ENCODE measurements at places on chromosomes 12 and 14.

DNA sequence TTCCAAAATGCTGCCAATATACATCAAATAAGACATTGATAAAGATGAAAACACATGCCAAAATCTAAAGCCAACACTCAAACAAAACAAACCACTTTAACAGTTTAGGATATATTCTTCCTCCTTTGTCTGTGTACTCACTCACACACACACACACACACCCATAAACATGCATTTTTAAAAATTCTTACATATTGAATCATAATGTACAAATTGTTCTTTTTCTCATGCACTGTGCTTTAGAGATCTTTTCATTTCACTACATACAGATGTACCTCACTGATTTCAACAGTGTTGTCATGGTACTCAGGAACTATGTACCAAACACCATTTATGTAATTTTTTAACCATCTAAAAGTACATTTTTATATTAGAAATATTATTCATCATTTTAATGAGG is 9.5 kb upstream of the RERG start:
- DNase-seq, result no peak

DNA sequence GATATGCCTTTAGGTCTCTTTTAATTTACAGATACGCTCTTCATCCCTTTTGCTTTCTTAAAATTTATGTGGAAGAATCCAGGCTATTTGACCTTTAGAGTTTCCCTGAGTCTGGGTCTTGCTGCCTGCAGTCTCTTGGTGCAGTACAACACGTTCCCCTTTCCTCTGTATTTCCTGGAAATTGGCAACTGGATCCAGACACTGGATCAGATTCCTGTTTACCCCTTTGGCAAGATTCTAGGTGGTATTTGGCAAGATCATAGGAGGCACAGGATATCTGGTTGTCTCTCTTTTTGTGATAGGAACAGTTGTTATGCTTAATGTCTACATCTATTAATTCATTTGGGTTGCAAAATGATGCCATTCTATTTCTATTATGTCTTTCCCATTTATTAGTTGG is 187.8 kb upstream of the ARHGAP5 start:
- no peak for DNase-seq

GRCh38 chr14:35747379-35747778 is 61.7 kb downstream of the RALGAPA1 start:
- DNase-seq, result no peak

GRCh38 chr12:34595749-34596733 is 573.7 kb downstream of the ALG10 start:
- no peak for DNase-seq

DNA sequence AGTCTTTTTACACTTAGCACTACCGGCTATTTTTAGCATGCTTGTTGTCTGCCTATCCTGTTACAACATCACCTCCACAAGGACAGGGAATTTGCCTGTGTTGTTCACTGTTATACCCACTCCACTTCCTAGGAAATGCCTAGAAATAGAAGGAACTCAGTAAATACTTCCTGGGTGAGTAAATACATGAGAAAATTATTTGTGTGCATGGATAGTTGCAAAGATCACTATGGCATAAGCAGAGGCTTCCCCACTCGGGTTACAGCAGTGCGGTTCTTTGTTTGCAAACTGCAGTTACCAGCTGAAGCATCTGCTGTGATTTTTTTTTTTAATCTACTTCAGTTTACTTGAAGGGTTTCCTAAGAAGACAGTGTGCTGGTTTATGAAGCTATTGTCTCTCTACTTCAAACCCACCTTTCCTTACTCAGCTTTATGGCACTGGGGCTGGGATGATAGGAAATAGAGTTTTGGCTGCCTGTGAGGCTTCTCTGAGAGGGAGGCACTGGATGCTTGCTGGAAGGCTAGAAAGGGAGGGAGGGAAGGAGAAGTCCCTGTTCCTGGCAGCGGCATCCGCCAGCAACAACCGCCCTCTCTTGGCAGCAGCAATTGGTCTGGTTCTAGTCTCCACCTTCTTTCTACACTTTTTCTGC is 29.0 kb downstream of the PDE6H start:
- DNase-seq, result no peak

GRCh38 chr12:67811437-67812361 is 163.2 kb downstream of the DYRK2 start:
- no peak for DNase-seq

DNA sequence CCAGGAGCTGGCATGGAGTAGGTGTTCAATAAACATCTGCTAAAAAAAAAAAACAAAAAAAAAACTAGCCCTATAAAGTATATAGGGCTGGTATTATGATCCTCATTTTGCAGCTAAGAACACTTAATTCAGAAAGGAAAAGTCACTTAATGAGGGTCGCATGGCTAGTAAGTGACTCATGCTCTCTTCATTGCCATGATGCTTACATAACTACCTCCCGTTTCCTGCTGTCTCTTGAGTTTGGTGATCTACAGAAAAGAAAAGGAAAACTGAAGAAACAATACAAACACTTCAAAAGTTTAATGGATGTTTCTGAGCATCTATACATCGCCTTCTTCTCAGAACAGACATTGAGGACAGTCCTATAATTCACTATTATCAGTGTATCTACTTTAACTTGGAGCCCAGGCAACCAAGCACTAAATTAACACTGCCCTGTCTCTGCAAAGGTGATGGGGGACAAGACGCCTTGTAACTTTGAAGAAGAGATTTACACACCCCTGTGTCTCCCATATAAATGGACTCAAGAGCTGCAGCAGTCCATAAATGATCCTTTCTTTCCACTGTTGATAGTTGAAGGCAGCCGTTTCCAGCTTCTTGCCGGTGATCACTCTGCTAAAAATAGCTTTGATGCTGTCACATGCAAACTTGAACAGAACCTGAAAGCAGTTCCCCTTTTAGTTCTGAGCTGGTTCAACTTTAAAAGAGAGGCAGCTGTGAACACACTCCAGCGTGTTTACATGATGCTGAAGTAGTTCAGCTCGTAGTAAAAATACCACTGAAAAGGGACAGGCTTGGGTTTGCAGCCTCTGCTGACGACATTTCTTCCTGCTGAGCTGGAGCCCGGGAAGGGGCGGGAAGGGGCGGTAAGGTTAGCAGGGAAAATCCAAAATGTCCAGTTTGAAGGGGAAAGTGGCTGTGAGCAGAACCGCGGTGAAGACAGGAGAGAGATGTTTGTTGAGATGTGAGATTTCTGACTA is 113.3 kb downstream of the FOXN3 start:
- DNase-seq, result no peak

Data from stimulated activated CD8-positive, alpha-beta memory T cell treated with anti-CD3 and anti-CD28 coated beads, Interleukin-7, amount 100 ng/mL, for 4 hours (primary cell).